ENCODE measurements at places on chromosomes 1 and 21.
A peak's percentile ranks its signal among the peaks of the same experiment; 100 is the strongest.

DNA sequence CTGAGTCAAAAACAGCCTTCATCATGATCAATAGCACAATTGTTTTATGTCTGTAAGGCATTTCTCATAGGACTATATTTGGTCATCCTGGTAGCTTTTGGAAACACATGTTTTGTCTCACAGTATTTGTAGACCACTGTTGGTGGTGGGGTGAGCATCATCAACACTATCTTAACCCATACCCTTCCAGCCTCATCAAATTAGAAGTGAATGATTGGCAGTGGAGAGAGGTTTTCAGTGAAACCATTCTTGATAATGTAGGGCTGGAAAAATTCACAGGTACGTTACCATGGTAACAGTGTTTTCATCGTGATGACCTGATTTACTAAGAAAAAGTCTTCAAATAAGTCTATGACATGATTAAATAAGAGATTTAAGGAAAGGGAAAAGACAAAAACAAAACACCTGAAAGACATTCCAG is 45.3 kb upstream of the C1orf105 start:
- no peak for DNase-seq

- DNase-seq: no peak
Observed at GRCh38 chr1:1054971-1055370, 19.1 kb downstream of the RNF223 start.

DNA sequence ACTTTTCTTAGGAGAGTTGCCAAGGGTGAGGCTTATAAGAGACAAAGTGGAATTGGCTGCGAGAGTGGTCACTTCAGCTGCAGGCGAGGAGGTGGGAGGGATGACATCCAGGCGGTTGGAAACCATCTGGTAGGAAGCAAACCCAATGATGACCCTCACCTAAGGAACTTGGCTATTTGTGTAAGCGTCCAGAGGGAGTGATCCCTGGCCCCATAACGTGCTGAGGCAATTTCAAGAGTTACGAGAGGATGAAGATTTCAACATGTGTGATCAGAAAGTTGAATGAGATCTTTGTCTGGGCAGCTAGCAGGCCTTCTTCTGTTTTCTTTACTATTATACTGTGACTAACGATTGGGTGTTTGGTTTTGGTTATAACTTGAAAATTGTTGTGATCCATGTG is 102.7 kb upstream of the VANGL1 start:
- DNase-seq: no peak

- no peak for DNase-seq
Observed at GRCh38 chr1:51976846-51977602, 13.5 kb downstream of the RAB3B start.

DNA sequence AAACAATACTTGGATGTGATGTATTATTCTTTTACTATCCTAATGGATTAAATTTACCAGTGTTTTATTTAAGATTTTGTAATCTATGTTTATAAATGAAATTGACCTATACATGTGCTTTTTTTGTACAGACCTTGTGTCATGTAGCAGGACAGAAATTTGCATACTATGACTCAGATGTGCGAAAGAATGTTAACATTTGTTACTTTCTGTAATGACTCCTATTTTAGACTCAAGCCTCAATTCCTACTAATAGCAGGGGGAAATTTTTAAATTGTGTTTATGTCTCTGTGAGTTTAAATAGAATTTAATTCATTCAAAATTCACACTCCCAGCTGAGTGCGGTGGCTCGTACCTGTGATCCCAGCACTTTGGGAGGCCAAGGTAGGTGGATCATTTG is 21.8 kb upstream of the RIMKLA start:
- no peak for DNase-seq

- DNase-seq: no peak
Observed at GRCh38 chr21:42654179-42654912, 925 bp downstream of the PDE9A start.

DNA sequence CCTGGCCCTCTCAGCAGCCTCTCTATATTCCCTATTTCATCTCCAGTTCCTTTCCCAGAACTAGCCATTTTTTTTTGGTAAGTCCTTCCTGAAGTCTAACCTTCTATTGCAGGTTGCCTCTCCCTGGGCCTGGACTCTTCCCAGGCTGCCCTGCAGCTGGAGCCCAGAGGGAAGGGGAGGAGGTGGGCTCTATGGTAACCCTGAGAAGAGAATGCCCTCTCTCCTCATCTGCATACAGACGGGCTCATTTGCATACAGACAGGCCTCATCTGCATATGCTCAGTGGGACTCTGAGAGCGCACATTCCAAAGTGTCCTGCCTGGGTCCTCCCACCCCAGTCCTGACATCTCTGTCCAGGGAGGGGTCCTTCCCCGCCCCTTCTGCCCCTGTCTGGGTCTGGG is 32.7 kb downstream of the RHBG start:
- no peak for DNase-seq

GRCh38 chr1:10759413-10760200 is 36.8 kb downstream of the CASZ1 start:
- no peak for DNase-seq

GRCh38 chr21:14572204-14572780 is 26.2 kb upstream of the SAMSN1 start:
- DNase-seq: no peak

GRCh38 chr1:20443703-20444586 is 42.1 kb downstream of the CAMK2N1 start:
- no peak for DNase-seq

DNA sequence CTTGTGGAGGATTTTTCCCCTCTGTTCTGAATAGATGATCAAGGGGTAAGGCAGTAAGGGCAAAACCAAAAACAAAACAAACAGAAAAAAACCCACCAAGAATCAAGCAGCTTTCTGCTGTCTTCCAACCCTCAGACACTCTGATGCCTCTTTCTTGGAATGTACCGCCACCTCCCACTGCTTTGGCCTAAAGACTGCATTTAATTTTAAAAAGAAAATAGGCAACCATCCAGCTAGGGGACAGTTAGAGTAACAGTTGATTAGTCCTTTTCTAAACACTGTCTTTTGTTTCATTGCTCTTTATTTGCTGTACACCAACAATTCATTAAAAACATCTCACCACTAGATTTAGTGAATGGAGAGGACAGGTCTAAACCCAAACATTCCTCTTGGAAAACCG is 21.5 kb downstream of the WLS start:
- no peak for DNase-seq

DNA sequence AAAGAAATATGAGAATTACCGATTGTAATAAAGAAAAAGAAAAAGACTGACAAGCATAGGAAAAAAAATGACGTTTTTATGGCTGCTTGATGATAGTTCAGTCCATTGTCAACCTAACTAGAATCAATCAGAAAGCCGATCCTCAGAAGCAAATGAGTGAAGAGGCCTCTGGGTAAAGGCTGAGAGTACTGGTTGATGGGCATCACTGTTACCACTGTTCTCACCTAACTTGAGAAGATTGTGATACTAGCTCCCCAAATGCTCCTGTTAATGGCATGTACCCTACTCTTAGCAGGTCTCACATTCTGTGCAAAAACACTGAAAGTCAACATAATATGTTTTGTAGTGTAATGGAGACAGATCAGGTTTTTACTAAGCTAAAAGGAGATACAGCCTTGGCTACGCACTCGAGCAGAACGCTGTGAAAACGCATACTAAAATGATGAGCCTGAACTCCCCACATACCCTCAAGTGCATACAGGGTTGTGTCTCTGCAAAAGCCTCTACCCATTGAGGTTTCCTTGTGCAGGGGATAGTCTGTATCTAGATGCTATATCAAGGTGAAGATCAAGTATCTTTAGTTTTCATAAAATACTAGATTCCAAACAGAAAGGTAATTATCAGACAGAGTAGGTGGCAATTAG is 554.6 kb downstream of the SMYD3 start:
- DNase-seq: no peak

DNA sequence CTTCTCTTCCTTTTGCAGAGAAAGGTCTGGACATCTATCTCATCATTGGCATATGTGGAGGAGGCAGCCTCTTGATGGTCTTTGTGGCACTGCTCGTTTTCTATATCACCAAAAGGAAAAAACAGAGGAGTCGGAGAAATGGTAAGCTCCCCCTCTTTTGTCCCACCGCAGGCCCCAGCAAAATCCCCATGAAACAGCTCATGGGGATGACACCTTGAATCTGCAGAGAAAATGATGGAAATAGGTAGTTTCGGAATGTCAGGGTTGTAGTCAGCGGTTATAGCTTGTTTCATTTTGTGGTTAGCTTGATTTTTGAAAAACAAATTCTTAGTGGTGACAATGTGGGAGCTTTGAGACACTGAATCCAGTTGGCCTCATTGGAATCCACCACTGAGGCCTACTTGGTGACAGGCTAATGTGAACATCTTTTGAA is 10.3 kb downstream of the CD2 start:
- peak; percentile 58 for DNase-seq

DNA sequence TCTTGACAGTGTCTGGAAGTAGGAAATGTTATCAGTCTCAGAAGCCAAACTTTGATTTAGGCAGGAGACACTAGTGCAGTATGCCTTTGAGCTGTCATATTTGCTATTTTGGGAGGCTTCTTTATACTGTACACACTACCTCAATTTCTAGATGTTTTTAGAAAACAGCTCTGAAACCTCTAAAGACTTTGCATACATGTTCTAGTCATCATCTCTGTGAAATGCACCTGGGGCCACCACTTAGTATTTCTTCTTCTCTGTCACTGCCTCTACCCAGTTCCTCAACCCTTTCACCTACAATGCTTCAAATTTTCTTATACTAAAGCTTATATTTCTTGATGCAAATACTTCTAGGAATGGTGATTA is 29.1 kb upstream of the PLA2G4A start:
- DNase-seq: no peak
